NCI-H526 (cell line): ENCODE measurements at places on chromosomes 16 and 17.

- DNase-seq, result no peak
These were observed 361.9 kb downstream of the C16orf95 start for GRCh38 chr16:86955136-86955855.

GRCh38 chr17:40442392-40443195 is 656 bp upstream of the IGFBP4 start:
- DNase-seq, result peak; percentile 63

DNA sequence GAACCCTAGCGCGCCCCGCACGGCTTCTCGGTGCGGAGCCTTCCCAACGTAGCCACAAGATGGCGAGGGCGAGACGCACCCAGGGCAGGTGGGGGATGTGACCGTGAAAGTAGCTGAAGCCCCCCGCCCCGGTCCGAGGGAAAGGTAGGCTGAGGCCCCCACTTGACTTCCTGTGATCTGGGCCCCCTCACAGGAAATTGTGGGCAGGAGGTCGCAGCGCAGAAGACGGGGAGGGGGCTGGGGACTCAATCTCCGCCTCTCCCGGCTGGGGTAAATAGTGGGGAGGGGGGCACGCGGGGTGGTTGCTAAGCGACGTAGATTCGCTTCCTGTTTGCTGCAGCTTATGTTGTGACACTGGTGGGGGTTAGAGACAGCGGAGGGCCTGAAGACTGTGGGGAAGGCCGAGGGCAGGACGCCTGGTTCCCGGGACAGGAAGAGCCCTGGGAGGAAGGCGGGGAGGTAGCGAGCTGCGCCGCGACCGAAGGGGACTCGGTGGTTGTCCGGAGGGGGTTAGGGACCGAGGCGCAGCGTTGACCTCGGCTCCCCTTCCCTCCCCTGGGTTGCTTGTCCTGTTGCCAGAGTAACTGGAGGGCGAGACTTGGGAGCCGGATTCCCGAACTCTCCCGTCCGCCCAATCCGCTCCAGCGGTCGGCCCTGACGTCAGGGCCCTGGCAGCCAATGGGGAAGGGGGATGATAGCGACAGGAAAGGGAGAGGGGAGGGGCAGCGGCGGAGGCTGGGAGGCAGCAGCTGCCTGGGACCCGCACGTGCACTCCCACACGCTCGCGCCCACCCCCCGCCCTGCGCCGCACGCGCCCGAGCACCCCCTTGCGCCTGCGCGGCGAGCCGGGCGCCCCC is 1.2 kb downstream of the KDM6B start:
- DNase-seq, result peak; percentile 96

- no peak for DNase-seq
These were observed 10.4 kb downstream of the MPRIP start for GRCh38 chr17:17052462-17053221.

DNA sequence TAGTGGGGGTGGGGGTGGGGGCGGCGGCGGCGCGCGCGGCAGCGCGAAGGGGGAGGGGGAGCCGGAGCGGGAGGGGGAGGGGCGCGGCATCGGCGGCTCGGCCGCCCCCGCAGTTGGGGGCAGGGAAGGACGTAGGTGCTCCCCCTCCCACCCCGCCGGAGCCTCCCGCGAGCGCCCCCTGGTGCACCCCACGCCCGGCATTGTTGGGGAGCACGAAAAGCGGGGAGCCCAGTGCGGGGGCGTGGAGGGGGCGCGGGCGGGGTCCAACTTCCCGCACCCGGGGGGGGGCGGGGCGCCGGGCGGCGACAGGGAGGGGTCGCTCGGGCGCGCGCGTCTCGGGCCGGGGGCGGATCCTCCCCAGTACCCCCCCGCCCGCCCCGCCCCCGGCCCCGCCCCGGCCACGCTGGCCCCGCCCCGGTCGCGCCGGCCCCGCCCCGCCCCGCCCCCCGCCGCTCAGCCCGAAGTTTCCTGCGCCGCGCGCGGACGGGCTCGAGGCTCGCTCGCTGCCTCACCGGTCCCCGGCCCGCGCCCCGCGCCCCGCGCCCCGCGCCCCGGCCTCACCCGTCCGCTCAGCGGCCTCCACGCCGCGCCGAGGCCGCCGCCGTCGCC is at the start of gene CACNA1H:
TSS of gene CACNA1H (plus strand) at position 456 of the 609 bp plus-strand sequence. CDS start 632 bp downstream, outside the sequence.
- DNase-seq, result no peak

DNA sequence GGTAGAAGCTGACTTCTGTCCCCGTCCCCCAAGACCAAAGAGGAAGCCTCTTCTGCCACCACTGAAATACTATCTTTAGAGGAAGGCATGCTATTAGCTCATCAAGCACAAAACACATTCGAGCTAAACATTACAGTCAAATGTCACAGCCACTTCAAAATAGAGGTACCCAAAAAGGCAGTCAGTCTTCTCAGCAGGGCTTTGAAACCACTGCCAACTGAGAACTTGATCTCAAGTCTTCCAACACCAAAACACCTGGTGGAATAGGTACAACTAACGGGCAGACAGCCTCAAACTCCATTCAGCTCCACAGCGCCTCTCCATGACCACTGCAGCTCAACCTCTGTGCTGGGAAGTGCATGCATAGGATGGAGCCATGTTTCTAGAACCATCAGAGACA is 36.0 kb downstream of the ZFHX3 start:
- no peak for DNase-seq

DNA sequence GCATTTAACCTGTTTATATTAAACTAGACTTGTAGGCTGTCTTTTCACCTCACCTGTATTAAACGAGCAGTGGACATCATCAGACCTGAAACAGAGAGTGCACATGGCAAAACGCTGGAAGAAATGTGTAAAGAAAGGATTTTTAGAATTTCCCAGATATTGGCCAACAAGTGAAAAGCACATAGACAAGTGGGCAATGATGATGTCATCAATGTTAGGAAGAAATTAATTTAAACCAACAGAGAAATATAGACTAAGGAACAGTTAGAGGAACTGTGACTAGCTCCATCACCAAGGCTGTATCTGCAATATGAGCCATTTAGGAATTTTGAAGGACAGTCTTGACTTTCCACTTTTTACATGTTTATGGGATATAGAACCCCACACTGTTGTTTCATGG is 67.1 kb upstream of the SLC12A3 start:
- DNase-seq, result no peak

- no peak for DNase-seq
These were observed 27.0 kb upstream of the NF1 start for GRCh38 chr17:31067691-31068184.

GRCh38 chr17:82723169-82723807 is 6.8 kb downstream of the FN3KRP start:
- DNase-seq, result no peak

- DNase-seq, result no peak
These were observed 25.2 kb upstream of the PHB1 start for GRCh38 chr17:49439673-49440571.

DNA sequence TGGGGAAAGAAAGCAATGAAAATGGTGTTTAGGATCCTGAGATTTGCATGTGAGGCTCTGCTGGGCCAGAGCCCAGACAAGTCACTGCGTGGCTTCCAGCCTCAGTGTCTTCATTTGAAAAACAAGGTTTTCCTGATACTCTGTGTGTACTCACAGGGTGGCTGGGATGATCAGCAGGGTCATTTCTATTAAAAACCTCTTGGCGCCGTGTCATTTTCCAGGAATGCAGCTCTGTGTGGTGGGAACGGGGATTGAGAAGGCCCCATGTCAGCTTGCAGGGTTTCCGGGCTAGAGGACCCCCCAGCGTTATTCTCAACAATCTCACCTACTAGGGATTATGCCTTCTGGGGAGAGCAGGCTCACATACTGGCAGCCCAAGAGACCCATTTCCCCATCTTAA is 73.5 kb downstream of the FOXL1 start:
- DNase-seq, result no peak

- no peak for DNase-seq
These were observed 23.2 kb upstream of the FAM20A start for GRCh38 chr17:68624381-68624780.

GRCh38 chr17:14302431-14303099 is 1.7 kb downstream of the HS3ST3B1 start:
- DNase-seq, result peak; percentile 40

GRCh38 chr16:30747331-30747730 is 894 bp upstream of the PHKG2 start:
- DNase-seq, result no peak

DNA sequence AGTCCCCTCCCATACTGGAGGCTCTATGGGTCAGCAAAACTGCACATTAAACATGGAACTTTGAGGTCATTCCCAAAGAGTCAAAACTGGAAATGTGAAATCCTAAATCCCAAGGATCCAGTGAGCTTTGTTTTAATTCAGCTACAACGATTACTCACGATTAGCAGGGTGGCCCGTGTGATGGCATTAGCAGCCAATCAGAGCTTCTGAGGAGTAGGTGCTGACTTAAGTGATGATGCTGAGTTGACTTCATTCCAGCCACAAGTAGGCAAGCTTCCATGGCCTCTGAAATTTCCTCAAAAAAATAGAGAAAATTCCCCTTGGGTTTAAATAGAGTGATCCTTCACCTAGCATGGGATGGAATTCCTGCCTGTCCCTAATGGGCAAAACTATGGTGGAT is 28.1 kb upstream of the BEAN1 start:
- no peak for DNase-seq

GRCh38 chr17:1137465-1137894 is 42.3 kb downstream of the ABR start:
- peak; percentile 88 for DNase-seq

- DNase-seq, result peak; percentile 83
These were observed 98.3 kb downstream of the PITPNC1 start for GRCh38 chr17:67475161-67475937.

DNA sequence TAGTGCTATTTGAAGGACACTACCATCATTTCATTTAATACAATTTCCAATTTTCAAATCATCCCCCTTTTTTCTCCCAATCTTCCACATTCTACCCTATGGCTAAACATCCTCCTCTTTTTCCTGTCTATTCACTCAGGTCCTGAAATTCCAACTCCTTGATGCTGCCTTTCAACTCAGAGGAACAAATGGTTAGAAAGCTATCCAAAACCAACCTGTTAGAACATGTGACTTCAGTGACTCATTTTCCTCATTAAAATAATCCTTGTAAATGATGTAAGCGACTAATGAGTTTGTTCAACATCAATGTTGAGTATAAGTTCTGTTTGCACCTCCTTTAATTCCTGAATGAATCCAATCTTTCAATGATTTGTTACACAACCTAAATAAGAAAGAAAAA is 5.5 kb downstream of the PSMD12 start:
- no peak for DNase-seq

GRCh38 chr17:81294512-81295030 is 536 bp downstream of the SLC38A10 start:
- no peak for DNase-seq

DNA sequence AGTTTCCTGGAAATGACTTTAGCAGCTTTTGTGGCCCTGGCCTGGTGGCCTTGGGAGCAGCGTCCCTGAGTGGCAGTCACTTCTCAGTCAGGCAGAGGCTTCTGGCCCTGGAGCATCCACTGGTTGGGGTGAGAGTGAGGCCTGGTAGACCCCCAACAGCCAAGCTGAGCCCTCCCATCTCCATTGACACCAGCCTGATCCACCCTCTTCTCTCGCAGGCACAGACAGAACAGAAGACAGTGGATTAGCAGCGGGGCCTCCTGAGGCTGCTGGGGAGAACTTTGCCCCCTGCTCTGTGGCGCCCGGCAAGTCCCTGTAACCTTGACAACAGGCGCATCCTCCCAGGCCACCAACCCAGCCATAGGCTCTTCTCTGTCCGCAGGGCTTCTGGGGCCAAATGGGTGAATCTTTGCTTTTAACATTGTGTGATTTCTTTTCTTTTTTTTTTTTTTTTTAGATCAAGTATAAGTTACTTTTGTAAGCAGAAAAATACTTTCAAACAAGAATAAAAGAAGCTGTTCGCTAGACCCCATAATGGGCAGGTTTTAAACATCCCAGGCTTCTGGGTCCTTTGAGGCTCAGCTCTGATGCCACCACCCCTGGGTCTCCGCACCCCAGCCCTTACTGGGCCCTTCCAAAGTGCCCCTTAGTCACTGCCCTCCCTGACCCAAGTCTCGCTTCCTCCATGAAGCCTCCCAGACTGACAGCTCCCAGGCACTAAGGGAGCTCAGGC is 12.7 kb upstream of the FLYWCH1 start:
- DNase-seq, result no peak

- DNase-seq, result no peak
These were observed 25.1 kb upstream of the SLC47A1 start for GRCh38 chr17:19508577-19508867.

- DNase-seq, result no peak
These were observed 373.2 kb downstream of the NPIPA8 start for GRCh38 chr16:17963185-17963836.

GRCh38 chr17:19287651-19288050 is 50.5 kb downstream of the EPN2 start:
- no peak for DNase-seq

DNA sequence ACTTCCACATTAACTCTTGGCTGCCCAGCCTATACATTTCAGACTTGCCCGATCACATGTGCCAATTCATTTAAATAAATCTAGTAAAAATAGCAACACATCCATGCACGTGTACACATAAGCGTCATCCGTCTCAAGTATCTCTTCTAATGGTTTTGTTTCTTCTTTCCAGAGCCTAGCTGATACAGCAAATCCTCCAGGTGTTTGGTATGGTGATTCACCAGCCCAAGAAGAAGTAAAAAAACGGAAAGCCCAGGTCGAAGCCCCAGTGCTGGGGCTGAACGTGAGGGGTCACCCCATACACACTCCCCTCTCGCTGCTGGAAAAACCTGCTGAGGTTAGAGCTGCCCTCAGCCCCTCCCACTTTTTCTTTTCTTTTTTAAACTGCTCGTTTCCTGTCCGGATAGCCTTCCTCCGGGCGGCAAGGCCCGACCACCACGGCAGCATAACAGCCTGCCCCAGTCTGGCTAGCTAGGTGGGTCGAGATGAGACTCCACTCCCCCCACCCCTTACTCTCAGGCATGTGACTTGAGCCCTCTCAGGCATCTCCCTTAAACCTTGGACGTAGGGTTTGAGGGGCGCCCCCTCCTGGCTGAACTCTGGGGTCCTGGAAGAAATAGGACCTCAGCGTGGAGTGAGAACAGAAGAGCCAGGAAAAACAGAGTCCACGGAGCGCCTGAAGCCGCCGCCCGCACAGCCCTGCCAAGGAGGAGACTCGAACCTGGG is 13.9 kb upstream of the OR1F1 start:
- peak; percentile 74 for DNase-seq

- no peak for DNase-seq
These were observed 301.7 kb upstream of the PMFBP1 start for GRCh38 chr16:72473631-72474030.

DNA sequence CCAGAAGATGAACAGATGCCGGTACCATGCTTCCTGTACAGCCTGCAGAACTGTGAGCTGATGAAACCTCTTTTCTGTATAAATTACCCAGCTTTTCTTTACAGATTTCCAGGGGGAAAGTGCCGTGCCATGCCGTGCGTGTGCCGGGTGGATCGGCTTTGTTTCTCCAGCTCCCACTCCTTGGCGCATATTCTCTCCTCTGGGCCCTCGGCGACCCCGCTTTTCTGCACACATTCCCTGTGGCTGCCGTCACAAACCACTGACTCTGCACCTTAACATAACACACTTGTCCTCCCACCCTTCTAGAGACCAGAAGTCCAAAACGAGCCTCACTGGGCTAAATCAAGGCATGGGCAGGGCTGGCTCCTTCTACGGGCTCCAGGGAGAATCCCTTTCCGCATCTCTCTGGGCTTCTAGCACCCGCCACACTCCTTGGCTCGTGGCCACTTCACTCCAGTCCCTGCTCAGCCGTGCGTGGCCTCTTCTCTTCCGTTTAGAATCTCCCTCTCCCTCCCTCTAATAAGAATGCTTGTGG is 164.9 kb downstream of the C16orf95 start:
- no peak for DNase-seq

- no peak for DNase-seq
These were observed 15.5 kb downstream of the NFAT5 start for GRCh38 chr16:69581297-69581696.

- peak; percentile 70 for DNase-seq
These were observed 453.3 kb downstream of the KCNJ2 start for GRCh38 chr17:70622368-70623260.

GRCh38 chr16:29805232-29806098 is 864 bp upstream of the MAZ start:
- DNase-seq, result peak; percentile 98
